Colonic mucosa (tissue), 4 donors: ENCODE measurements at places on chromosomes 16 and 17.

- peak; percentile 42 for DNase-seq
Observed at GRCh38 chr16:12097523-12098428, 121.2 kb downstream of the SNX29 start.

GRCh38 chr16:79093554-79093967 lies 507.0 kb downstream of the MAF start:
- DNase-seq = peak; percentile 24

- no peak for DNase-seq
Observed at GRCh38 chr16:26275021-26275590, 583.3 kb downstream of the HS3ST4 start.

- no peak for DNase-seq
Observed at GRCh38 chr17:69093279-69093789, 32.6 kb upstream of the ABCA9 start.

- no peak for DNase-seq
Observed at GRCh38 chr16:20781697-20782096, 17.9 kb downstream of the ACSM3 start.

GRCh38 chr17:72390675-72391508 lies 270.1 kb downstream of the SOX9 start:
- no peak for DNase-seq

DNA sequence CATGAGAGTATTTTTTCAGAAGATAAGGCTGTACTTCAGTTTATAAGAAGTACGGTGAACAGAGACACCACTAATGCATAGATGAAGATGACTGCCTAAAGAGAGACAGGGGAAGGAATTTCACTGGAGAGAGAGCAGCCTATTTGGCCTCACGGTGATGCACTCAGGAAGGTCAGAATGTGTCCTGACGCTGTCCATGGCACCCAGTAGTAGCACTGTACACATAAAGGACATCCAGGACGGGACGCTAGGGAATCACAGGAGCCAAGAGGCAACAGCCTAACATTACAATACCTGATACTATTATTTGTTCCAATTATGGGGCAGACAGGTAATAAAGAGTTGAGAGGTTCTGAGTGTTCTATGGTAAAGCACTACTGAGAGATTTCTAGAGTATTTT lies 24.9 kb upstream of the LRRC37A start:
- DNase-seq = no peak

GRCh38 chr16:11682655-11683096 lies 14.4 kb downstream of the SNN start:
- no peak for DNase-seq

GRCh38 chr16:89395150-89396142 lies 94.9 kb downstream of the ANKRD11 start:
- DNase-seq = peak; percentile 78

DNA sequence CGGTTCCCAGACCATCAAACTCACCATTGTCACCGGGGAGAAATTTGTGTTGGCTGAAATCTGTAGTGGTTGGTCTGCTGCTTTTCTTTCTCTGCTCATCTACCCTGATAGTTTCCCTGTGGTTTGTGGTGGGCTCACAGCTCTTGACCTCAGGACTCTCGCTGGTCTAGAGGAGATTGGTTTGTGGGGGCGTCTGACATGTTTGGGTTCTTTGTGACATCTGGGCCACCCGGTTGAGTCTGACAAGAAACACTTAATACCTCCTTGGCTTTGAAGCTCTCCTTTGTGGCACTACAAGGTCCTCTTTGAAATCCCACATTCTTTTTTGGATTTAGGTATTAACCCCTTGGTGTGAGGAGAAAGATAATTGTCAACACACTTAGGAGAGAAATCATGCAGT lies 662.0 kb downstream of the WWOX start:
- no peak for DNase-seq

DNA sequence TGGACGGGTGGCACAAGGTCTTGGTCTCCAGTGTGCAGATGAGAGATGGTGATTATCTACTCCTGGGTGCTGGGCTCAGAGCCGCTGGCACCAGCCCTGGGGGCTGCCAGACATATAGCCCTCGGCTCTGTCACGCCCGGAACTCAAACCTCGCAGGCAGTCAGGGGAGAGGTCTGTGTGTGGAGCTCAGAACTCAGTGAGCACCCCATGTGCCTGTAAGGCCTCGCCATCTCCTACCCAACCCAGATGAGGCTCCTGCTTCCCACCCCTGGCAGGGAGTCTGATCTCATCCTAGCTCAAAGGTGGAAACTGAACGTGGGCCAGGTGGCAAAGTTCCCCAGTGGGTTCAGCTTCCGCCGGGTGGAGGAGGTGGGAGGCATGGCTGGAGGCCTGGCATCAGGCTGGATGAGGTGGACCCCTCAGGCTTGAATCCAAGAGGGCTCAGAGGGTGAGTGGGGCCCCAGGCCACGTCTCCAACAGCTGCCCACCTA lies 22.6 kb upstream of the NPTX1 start:
- DNase-seq = no peak

DNA sequence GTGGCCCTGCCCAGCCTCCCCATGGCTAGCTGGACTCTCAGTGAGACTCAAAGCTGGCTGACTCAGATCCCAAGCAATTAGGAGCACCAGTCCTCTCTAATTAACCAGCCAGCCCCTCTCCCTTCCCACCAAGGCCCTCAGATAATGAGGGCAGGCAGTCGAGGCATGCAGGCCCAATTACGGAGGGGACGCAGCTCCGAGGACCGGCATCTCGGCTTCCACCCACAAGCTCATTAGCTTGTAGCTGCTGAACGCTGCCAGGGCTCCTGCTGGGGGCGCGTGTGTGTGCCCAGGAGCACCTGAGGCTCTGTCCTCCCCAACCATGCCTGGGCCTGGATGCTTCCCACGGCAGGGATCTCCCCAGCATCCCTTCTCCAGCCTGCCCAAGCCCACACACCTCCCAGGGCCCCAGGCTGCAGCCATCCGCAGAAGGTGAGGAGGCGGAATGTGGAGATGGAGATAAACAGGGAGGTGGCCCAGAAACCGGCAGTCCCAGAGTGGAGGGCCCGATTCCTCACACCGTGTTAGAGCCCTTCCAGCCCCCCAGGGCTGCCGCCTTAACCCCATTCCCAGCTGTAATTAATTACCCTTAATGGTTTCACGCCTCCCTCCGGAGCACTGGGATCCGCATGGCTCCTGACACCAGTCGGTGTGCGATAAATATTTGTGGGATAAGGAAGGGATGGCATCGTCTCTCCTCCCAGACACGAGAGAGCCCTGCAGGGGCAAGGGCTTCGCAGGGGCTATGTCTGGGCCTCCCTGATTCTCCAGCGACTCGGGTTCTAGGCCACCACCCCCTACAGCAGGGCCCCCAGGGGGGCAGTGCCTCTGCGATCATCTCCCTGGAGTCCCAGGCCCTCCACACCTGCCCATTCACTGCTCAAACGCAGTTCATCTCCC lies 42.2 kb downstream of the RPH3AL start:
- no peak for DNase-seq

GRCh38 chr17:16649585-16649984 lies 4.1 kb downstream of the ZNF624 start:
- DNase-seq = no peak

- no peak for DNase-seq
Observed at GRCh38 chr17:56596691-56597494, 3.4 kb downstream of the NOG start.

DNA sequence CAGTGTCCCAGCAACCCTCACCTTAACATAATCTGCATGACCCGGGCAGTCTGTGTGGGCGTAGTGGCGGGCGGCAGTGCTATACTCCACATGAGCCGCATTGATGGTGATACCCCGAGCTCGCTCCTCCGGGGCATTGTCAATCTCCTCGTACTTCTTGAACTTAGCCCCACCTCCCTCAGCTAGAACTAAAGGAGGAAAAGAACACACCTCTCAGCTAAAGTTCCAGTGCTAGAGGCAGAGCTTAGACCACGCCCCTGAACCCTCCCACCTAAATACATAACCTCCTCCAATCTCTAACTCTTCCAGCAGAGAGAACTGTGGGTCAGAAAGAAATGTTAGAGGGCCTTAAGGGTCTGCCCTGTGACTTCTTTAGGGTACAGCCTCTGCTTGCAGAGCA lies 855 bp downstream of the TUFM start:
- peak; percentile 81 for DNase-seq

DNA sequence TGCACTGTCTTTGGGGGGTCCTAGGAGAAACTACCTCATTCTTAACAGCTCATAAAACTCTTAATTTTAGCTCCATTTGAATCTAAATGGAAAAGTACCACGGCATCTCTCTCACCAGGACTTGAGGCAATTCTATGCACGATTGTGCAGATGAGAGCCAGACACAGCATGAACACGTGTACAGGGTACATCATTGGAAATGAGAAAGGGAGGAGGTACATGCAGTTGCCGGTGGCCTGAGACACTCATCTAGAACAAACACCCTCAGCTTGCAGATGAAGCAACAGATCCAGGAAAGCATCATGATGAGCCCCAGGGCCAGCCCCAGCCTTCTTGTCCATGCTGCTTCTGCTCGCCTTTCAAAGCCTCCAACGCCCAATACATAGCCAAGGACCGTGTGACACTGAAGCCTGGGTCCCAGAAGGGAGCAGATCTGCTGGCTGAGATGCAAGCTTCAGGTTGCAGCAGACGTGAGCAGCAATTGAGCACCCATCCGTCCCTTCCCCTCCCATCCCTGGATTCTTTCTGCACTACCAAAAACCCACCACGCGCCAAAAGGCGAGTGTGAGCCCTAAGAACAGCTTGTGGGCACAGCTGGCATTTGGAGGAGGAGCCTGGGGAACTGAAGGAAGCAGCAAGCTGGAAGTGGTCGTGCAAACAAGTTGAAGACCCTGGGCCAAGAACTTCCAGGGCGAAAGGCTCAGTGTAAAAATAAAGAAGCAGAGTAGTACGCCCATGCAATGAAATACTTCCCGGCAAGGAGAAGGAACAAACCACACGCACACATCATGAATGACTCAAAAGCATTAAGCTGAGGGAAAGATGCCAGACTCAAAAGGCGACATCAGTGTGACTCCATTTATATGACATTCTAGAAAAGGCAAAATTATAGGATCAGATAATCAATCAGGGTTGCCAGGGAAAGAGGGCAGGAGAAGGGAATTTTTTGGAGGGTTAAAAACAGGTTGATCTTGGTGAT lies 7.3 kb upstream of the RCVRN start:
- DNase-seq = no peak

GRCh38 chr17:38459567-38459966 lies 31.3 kb downstream of the ARHGAP23 start:
- no peak for DNase-seq

GRCh38 chr17:41733348-41734138 lies 900 bp downstream of the HAP1 start:
- DNase-seq = no peak

GRCh38 chr16:87051526-87052320 lies 265.5 kb downstream of the C16orf95 start:
- no peak for DNase-seq

DNA sequence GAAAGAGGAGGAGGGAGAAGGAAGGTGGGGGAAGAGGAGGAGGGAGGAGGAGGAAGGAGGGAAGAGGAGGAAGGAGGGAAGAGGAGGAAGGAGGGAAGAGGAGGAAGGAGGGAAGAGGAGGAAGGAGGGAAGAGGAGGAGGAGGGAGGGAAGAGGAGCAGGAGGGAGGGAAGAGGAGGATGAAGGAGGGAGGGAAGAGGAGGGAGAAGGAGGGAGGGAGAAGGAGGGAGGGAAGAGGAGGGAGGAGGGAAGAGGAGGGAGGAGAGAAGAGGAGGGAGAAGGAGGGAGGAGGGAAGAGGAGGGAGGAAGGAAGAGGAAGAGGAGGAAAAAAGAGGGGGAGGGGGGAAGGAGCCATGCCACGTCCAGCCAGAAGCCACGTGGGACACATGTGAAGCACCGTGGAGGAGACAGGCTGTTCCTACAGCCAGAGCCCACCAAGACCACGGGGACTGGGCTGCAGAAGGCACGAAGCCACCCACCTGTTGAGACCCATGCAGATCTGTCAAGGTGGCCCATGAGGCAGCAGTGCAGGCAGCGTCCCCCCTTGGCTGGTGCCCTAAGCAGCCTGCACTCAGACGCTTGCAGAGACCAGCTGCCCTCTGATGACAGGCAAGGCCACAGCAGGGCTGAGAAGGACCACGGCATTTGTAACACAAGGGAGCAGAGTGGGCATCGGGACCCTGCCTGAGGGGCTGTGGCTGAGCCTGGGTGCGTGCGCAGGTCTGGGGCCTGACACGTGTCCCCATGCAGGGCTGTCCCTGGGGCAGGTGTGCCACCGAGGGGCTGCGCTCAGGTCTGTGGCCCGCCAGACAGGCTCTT lies 10.3 kb downstream of the NDUFAF8 start:
- no peak for DNase-seq

DNA sequence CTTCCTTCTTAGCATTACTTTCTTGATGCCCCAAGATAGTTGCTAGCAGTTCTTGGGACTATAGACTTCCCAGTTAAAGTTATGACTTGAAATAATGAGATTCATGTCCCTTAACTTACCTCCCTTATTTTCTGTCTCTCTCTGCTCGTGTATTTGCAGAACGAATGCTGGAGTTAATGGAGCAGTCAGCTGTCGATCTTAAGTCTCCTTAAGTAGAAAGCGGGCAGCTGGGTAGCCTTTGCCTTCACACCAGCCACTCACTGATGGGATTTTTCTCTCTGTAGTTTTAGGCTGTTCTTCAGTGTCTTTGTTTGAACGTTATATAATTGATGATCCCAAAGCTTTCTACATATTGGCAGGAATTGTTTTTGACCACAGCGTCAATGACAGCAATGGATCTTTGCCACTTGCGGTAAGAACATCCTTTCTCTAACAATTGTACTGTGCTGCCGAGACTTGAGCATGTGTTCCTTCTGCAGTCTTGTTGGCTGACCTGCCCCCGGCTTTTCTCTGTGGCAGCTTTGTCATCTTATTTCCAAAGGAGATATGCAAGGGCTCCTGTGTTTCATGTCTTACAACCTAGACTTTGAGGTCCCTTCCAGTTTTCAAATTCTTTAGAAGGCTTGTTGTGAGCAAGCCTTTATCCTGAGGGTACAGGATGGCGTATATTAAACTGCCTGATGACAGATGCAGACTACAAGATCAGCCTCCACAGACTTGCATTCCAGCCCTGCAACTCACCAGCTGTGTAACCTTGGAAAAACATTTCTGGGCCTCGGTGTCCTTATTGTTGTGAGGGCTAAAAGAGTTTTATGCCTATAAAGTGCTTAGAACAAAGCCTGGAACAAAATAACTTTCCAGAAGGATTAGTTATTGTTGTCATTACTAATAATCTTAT lies 25.1 kb upstream of the ABCA3 start:
- DNase-seq = no peak
